Stimulated activated CD4-positive, alpha-beta T cell treated with anti-CD3 and anti-CD28 coated beads, Interleukin-1b, Interleukin-23, amount 100 ng/mL, for 1 hour (primary cell): ENCODE measurements at places on chromosomes 7 and 10.

DNA sequence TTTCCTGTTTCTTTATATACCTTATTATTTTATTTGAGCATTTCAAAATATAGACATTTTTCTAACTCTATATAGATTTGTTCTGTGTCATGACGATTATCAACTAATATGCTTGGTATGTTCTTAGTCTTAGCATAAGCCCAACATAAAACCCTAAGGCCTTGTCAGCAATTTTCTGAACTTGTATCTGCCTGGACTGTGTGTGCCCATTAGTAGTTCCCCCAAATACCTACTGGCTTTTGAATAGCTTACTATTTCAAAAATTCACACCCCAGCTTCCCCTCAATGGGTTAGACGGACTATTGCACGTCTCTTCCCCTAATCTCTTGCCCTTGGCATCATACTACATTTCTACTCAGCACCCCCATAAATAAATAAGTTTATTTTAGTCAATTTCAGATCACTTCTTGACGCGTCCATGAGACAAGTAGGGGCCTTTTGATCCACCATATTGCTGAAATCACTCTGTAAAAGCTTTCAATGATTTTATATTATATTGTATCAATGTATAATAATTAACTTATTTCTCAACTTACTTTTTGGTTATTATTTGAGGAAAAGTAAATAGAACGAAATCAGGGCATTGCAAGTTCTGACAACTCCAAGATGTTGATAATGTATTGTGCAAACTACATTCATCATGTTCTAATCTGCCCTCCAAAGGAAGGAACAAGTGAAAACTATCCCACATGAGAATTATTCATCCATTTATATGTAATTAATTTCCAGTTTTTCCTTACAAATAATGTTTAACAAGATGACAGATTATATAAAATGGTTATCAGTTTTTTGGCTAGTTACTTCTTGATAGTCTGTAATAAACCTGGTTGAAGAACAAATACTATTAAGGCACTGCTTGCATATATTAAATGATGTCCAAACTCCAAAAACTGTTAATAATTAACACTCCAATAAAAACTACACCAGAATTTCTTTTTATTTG, 1.1 kb upstream of the AKR1C3 start:
- no peak for DNase-seq

DNA sequence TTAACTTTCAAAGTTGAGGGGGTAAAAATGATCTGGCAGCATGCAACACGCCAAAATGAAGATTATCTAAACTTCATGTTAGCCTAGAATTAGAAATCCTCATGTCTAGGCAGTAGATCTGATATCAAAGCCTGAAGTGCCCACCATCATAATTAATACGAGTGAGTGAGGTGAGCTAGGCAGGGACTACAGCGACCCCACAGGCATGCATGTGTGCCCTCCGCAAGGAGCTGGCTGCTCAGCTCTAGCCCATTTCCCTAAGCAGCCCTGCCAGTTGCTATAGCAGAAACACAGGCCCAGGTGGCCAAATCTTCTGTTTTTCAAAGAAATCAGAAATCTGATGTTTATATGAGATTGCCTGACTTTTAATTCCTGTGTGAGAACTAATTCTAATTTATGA, 93.1 kb upstream of the IFRD1 start:
- DNase-seq: no peak

- DNase-seq: no peak
Measured at GRCh38 chr7:73966062-73966940, 61.7 kb upstream of the ELN start.

DNA sequence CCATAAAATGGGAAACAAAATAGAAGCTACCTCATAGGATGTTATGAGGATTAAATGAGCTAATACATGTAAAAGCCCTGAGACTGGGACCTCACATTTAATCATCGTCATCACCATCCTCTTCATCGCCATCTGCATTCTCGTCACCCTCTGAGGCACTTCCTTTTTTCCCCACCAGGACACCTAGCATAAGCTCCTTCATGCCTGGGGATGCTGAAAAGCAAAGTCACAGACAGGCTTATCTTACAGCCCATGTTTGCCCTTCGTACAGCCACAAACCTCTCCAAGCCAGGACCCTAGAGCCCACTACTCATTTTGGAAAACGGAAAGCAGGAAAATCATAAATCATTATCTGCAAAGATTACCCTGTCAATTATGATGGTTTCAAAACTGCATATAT, 249.6 kb downstream of the GPAM start:
- no peak for DNase-seq

DNA sequence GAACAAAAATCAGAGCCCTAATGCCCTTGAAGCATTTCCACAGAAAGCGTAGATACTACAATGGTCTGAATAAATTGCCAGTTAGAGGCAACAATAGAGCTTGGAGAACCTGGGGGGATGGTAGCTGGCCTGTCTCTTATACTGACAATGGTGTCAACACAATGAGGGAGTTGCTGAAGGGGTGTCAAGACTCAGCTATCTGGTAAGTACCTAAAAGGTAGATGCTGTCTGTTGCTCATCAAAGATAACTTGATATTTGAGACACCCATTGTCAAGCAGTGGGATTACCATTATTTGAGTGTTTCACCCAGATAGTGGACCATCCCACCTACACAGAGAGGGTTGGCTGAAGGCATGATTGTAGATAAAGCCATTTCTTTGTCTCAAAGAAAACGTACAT, 72.8 kb downstream of the PDE1C start:
- no peak for DNase-seq

- no peak for DNase-seq
Measured at GRCh38 chr7:88140947-88141346, 78.9 kb downstream of the SRI start.

DNA sequence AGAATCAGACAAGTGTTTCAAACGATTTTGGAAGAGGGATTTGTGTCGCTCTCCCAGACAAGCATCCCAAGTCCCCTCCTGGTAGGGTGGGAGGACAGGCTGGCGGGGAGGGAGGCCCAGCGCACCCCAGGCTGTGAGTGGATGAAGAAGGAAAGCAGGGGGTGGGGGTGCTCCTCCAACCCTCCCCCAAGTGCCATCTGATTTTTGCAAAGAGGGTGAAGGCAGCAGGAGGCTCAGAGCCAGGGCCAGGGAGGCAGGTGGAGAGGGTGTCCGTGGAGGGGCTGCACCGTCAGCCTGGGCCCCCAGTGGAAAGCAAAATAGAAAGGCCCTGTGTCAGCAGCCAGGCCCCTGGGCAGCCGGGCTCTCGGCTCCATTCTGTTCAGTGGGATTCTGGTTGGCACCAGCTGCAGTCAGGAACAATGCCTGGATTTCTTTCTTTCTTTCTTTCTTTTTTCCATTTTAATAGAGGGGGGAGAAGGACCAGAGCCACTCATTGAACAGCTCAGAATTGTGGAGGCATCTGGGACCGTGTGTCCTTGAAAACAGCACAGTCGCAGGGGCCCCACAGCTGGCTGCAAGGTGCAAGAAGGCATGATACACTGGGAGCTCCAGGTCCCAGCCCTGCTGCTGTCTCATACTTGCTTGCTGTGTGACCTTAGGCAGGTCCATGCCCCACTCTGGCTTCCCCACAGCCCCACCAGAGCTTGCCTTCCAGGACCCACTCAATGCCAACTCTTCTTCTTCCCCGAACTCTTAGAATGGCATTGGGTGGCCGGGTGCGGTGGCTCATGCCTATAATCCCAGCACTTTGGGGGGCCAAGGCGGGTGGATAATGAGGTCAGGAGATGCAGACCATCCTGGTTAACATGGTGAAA, 7.1 kb upstream of the ZMIZ1 start:
- no peak for DNase-seq

DNA sequence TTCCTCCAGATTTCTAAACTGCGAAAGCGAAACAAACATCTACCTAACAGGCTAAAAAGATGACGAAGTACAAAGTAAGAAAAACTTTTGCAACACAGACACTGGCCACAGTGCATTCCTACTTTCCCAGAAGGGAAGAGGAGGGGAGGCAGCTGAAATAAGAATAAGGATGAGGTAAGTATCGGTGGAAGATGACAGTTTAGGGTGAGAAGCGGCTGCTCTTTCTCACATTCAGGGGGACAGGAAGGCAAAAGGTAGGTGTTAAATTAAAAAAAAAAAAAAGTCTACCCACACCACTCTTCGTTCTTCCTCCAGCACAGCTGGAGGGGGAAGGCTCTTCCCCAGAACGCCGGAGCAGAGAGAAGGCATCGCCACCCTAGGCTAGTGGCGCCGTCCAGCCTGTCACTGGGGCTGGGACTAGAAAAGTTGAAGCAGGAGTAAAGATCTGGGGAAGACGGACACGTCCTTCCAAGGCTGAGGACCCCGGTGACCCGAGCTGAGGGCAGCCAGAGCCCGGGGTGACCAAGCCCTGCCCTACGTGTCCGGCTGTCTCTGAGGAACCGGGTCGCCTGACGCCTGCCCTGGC, 846 bp downstream of the DNAJC1 start:
- DNase-seq: no peak

- no peak for DNase-seq
Measured at GRCh38 chr7:120052884-120053382, 220.0 kb upstream of the KCND2 start.
